ENCODE measurements at places on chromosomes 11 and 22. TPM values are rescaled to one million over a fixed set of nuclear protein-coding genes. Genes with fewer than 3 reads are reported as not detected.

DNA sequence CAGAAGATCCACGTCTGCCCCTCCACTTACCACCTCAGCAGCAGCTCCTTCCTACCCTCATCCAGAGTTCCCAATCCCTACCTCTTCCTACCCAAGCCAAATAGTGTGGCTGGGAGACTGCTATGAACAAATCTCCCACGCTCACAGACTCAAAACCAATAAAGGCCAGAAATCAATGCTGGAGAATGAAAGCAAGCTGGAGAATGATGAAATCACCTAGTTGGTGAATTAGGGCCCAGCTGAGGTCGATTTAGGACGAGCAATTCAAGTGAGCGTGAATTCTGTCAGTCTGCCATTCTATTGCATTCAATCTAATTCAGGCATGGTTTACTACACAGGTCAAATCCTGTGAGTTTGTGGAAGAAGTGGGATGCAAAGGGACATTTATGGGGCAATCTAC lies 22.5 kb downstream of the COMMD9 start:
- DNase-seq, result no peak
- H3K27ac ChIP-seq, result no peak overlapping the region
- no peaks in the 10 kb centered on the region for H3K36me3 ChIP-seq
- H3K27me3 ChIP-seq, result no peaks in the 10 kb centered on the region
- H3K4me1 ChIP-seq, result peaks cover 2% of the 10 kb centered on the region

- no peaks in the 10 kb centered on the region for H3K36me3 ChIP-seq
- no peak overlapping the region for H3K4me3 ChIP-seq
- no peak for DNase-seq
- peaks cover 9% of the 10 kb centered on the region for H3K27me3 ChIP-seq
- no peak overlapping the region for H3K27ac ChIP-seq
- peaks cover 7% of the 10 kb centered on the region for H3K4me1 ChIP-seq
Measured at GRCh38 chr11:116596346-116597260, 176.2 kb downstream of the BUD13 start.

DNA sequence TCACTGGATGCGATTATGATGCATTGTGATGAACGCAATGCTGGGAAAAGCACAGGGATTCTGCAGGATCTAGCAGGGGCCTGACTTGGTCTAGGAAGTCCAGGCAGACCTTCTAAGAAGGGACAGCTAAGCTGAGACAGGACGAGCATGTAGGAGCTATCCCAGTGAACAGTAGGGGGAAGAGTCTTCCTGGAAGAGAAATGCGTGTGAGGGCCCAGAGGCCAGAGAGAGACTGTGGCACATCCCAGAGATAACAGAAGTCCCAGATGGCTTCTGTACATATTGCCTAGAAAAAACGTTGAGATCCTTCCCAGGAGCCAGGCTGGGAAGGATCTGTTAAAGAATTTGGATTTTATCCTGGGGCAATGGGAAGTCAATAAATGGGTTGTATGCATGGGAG lies 24.6 kb downstream of the RCN1 start:
- H3K4me3 ChIP-seq, result no peak overlapping the region
- no peaks in the 10 kb centered on the region for H3K4me1 ChIP-seq
- H3K36me3 ChIP-seq, result no peaks in the 10 kb centered on the region
- H3K27me3 ChIP-seq, result peaks cover 9% of the 10 kb centered on the region
- H3K27ac ChIP-seq, result no peak overlapping the region

- DNase-seq, result no peak
- H3K27me3 ChIP-seq, result no peaks in the 10 kb centered on the region
- H3K36me3 ChIP-seq, result no peaks in the 10 kb centered on the region
Measured at GRCh38 chr22:25067851-25068421, 115.4 kb downstream of the KIAA1671 start.

GRCh38 chr11:69841859-69842698 lies 22.9 kb upstream of the FGF3 start:
- no peak overlapping the region for H3K4me3 ChIP-seq
- no peak overlapping the region for H3K27ac ChIP-seq
- H3K27me3 ChIP-seq, result no peaks in the 10 kb centered on the region
- no peaks in the 10 kb centered on the region for H3K4me1 ChIP-seq
- H3K36me3 ChIP-seq, result no peaks in the 10 kb centered on the region
- no peak for DNase-seq

- DNase-seq, result no peak
- no peaks in the 10 kb centered on the region for H3K4me1 ChIP-seq
- H3K27ac ChIP-seq, result no peak overlapping the region
- H3K4me3 ChIP-seq, result no peak overlapping the region
Measured at GRCh38 chr11:20197881-20198280, 37.6 kb upstream of the DBX1 start.

Gene TMPRSS6
- not detected for total RNA-seq

Data from endothelial cell of umbilical vein (primary cell).